ENCODE measurements at places on chromosomes 4 and X.
A peak's percentile ranks its signal among the peaks of the same experiment; 100 is the strongest.

GRCh38 chr4:112706840-112707207, 69.9 kb downstream of the LARP7 start:
- DNase-seq = no peak

DNA sequence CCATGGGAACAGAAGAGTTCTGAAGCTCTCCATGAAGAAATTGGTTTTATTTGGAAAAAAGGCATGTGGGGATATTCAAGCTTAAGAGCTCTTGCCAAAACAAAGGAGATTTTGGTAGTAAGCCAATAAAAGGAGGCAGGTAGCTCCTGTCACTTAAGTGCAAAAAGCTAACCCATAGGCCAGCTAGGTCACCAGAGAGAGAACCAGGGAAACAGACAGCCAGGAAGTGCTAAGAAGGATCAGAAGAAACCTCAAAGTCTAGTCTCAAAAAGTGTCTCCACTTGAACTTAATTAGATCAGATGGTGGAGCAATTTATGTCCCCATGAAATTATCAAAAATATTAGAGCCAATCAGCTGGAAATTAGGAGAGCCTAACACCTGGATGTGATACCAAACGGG, 49.2 kb downstream of the CD40LG start:
- no peak for DNase-seq

DNA sequence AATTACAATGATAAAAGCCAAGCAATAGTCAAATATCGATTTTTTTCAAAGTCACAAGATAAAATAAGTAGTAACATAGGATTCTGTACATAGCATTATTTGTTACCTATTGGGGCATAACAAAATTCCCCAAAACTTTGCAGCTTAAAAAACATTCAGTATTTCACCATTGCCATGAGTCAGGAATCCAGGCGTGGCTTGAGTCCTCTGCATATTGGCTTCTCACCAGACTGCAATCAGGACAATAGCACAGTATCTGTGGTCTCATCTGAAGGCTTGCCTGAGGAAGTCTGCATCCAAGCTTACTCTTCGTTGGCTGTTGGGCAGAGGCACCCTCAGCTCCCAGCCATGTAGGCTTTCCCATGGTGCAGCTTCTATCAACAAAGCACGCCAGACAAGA, 6.2 kb upstream of the CTBP1 start:
- no peak for DNase-seq

- DNase-seq = no peak
These were observed 358.7 kb downstream of the IL15 start for GRCh38 chr4:141995056-141995455.

- DNase-seq = no peak
These were observed 93.4 kb upstream of the MCF2 start for GRCh38 chrX:139801397-139801813.

DNA sequence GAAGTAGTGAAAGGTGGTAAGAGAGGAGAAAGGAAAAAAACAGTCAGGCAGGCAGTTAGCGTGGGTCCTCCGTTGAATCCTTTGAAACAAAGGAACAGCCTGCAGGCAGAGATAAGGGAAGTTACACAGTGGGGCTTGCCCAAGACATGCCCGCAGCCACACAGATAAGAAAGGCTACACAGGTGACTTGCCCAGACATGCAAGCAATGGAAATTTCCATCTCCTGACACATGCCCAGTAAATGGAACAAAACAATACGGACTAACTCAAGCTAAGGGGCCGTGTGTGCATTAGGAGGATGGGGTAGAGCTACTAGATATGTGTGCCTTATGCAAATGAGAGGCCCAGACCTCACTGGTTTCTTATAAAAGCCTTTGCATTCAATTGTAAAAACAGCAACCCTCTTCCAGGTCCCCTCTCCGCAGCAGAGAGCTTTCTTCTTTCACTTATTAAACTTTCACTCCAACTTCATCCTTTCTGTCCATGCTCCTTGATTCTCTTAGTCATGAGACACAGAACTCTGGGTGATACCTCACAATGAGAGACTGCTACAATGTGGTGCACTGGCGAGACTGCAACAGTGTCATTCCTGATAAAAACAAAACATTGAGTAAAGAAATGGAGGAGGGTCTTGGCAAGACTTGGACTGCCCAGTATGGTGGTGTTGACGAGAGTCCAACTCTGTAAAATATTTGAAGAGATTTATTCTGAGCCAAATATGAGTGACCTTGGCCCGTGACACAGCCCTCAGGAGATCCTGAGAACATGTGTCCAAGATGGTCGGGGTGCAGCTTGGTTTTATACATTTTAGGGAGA, 997.4 kb upstream of the PRKX start:
- peak; percentile 45 for DNase-seq
